ENCODE measurements at places on chromosomes 13 and 19.

DNA sequence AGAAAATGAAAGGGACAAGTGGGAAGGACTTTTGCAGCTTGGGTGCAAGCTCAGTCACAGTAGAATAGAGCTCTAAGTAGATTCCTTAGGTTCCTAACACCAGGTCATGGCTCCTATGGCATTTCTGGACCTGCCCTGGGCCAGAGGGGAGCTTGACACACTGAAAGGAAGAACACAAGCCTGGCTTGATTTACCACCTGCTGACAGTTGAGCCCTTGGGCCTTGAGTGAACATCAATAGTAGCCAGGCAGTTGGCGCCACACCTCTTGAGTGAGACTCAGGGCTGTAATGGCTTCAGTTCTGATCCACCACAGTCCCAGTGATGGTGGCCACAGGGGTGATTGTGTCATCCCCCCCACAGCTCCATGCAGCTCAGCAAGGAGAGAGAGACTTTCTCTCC, 221.9 kb upstream of the PCDH17 start:
- no peak for DNase-seq

DNA sequence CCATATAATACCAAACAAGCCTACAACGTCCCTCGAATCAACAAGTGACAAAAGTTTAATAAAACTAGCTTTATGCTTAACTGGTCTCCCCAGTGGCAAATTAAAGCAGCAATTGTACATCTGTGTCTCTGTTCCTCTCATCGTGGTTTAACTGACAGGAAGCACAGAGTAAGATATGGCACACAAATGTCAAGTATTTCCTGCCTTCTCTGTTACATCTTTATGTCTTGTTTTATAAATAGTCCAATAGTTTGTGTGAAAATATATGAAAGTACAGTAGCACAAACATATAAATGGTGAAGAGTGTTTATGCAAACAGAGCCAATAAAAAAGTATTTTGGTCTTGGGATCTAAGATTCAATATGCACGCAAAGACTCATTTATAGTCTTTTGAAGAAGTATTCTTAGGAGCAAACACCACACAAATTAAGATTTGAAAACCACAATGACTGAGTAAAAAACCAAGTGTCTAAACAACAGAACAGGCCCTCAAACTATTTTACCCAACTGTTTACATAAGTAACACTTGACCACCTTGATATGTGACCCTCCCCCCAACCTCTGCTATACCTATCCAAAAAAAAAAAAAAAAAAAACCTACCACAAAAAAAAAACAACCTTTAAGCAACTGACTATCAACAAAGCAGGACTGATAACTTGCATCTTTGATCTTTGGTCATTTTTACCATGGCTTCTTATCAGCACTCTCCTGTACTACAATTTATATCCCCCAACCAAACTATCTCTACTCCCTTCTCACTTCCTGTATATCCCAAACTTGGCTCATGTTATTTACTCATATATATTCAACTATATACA, 14.0 kb downstream of the ELF1 start:
- DNase-seq, result no peak

GRCh38 chr13:49791315-49791710, 1.2 kb downstream of the KPNA3 start:
- peak; percentile 36 for DNase-seq

- DNase-seq, result no peak
Measured at GRCh38 chr13:51015973-51016372, 95.1 kb downstream of the C13orf42 start.

DNA sequence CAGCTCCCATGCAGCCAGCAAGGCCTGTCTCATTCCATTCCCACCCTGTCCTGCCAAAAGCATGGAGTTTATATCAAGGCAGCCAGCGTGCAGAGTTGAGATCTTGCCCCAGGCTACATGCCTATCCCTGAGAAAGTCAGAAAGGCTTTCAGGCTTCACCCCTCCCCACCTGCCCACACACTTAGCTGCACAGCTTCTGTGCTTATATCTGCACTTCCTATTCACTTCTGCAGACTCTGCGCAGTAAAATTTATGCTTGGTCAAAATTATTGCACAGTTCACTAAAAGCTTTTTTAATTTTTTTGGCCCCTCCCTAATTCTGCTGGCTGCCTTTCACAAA, 12.5 kb upstream of the ZNF675 start:
- peak; percentile 4 for DNase-seq

- no peak for DNase-seq
Measured at GRCh38 chr13:23955064-23955463, 57.8 kb upstream of the C1QTNF9B start.

GRCh38 chr13:73665261-73665660, 468.9 kb downstream of the KLF12 start:
- DNase-seq, result no peak

GRCh38 chr13:81686877-81687276, 1346.0 kb upstream of the SPRY2 start:
- peak; percentile 26 for DNase-seq

DNA sequence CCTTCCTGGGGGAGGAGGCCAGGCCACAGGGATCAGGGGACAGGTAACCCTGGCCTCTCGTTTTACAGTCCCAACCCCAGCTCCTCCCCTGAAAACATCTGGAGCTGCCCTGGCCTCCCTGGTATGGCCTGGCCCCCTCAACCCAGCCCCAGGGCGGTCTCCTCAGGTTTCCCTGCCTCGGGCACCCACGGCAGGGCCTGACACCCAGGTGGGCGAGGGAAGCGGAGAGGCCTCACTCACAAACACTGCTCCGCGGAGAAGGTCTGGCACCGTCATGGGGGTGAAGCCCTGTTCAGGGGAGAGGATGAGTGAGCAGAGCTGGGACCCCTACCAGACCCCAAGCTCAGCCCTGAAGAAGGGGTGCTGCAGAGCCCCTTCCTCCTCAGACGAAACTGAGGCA, 6.5 kb upstream of the CCER2 start:
- no peak for DNase-seq

GRCh38 chr13:94327318-94327717, 152.2 kb downstream of the DCT start:
- no peak for DNase-seq

- no peak for DNase-seq
Measured at GRCh38 chr19:21581646-21582240, 76.3 kb downstream of the ZNF429 start.

DNA sequence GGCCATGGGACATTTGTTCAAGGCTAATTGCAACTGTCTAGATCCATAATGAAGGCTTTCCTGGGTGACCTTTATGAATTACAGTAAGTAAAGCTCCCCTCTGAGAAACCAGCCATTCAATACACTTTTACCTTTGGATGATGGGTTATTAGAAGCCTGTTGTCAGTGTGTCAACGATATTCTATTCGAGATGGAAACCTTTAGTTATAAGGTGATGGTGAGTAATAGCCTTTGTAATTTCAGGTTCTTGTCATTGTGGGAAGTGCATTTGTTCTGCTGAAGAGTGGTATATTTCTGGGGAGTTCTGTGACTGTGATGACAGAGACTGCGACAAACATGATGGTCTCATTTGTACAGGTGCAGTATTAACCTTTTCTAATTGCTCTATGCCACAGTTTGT, 261.7 kb downstream of the ITGBL1 start:
- DNase-seq, result no peak

GRCh38 chr13:109792416-109793059, 6.2 kb upstream of the IRS2 start:
- no peak for DNase-seq

DNA sequence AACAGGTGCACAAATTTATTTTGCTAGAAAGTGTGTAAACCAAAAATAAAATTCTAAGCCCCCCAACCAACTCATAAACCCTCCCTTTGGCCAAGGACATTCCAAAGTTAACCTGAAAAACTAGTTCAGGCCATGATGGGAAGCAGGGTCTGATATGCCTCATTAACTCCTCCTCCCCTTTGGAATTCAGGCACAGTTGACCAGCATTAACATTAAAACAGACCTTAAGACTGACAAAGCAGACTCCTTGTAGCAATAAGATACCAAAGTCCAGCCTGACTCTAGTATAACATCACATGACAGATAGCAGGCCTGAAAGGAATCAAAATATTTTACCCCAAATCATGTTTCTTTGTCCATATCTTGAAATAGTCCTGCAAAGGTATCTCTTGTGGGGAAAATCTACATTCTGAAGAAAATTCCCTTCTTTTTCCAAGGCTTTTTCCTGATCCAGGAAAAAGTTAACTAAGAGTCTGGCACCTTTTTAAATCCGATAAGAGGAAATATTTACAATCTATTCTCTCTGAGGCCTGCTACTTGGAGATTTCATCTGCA, 19.7 kb downstream of the NEK5 start:
- no peak for DNase-seq

Measured in adipocyte (in vitro differentiated cells).